ENCODE measurements at places on chromosomes 12 and 14. TPM values are rescaled to one million over a fixed set of nuclear protein-coding genes. Genes with fewer than 3 reads are reported as not detected.

The TAS2R7 gene
- total RNA-seq, result not detected

The PPP1R36 gene
- 0.40 TPM for total RNA-seq

The FIGNL2 gene
- total RNA-seq, result 0.24 TPM

The SLC2A3 gene
- 8.4 TPM for total RNA-seq

The SYT1 gene
- 0.82 TPM for total RNA-seq

The RAD51B gene
- total RNA-seq, result 4.8 TPM
